Activated naive CD4-positive, alpha-beta T cell treated with anti-CD3 and anti-CD28 coated beads, Interleukin-2, amount 50 U/mL, for 16 hours (primary cell): ENCODE measurements at places on chromosomes 6 and 20.

DNA sequence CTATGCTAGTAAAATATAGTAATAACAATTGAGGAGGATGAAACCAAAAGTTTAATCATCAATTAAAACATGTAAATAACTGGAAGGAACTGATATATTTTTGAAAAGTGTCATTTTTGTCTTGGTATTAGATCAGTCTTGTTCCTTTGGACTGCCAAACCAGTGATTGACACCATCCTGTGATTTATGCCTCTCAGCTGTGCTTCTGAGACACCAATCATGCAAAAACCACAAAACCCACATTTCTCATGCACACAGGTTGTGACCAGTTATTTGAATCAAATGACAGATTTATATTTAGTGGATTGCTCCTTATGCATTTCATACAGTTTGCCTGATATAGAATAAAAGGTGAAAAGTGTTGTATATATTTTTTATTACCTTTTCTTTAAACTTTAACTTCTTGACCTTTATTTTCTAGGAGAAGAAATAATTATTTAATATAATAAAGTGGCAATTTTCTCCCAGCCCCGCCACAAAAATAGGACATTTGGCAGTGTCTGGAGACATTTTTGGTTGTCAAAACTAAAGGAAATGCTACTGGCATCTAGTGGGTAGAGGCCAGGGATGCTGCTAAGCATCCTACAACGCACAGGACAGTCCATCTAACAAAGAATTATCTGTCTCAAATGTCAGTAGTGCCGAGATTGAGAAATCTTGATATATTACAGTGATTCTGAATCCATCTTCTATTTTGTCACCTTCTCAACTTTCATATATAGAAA lies 383.6 kb downstream of the BCKDHB start:
- DNase-seq: no peak

GRCh38 chr6:88881451-88881850 lies 82.0 kb downstream of the RNGTT start:
- no peak for DNase-seq

DNA sequence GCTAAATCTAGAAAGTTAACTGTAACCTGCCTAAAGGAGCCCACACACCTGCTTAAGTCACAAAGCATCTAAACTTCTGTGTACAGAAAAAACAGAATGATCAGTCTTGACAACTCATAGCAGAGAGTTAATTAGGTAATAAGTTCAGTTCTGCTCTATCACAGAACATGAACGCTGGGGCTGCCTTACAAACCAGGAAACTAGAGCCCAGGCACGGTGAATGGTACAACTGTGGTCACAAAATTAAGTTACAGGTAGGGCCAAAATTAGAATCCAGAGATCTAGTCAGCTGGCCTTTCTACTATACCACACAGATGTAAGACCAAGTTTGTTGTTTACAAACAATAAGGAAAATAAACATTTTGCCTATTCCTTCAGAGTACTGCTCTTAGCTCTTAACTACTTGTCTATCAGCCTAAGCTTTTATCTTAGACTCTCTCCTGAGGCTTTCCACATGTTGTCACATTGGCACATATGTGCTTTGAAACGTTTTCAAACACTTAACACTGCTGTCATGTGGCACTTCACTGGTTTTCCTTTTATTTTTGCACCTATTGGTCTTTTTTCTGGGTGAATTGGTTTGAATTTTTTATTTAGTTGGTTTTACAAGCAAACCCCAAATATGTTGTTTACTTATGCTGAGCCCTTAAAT lies 75.7 kb downstream of the SIM1 start:
- no peak for DNase-seq

GRCh38 chr20:20894280-20894679 lies 181.8 kb upstream of the RALGAPA2 start:
- DNase-seq: no peak

DNA sequence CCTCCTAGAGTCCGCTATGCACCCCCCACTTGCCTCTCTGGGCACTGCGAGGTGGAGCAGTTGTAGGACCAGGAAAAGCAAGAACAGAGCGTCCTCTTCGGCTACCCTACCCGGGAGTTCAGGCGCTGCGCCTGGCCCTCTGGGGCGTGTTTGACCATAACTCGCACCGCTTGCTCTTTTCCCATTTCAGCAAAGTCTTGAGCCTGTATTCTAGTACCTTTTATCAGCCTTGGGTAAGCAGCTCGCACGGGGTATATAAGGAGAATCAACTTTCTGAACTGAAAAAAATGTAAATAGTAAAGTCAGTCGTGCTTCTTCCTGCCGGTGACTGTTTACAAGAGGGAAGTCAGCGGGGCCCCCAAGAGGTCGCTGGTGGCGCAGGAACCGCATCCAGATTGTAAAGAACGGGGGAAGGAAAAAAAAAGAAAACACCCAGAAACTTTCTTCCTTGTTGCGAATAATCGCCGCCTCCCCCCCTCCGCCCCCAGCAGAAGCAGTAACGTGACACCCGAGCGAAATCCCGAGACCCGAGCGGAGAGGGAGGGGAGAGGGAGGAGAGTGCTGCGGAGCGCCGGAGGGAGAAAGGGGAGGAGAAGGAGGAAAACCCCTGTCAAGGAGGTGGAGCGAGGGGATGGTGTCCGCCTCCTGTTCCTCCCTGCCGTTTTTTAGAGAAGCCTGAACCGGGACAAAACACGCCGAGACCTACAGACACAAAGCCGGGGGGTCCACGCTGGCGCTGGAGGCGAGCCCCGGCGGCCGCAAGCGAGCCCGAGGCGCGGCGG lies at the start of gene UST:
Gene UST, plus strand, starts transcription at position 668 of the 782 bp plus-strand sequence. CDS start 401 bp downstream, outside the sequence.
- DNase-seq: no peak

DNA sequence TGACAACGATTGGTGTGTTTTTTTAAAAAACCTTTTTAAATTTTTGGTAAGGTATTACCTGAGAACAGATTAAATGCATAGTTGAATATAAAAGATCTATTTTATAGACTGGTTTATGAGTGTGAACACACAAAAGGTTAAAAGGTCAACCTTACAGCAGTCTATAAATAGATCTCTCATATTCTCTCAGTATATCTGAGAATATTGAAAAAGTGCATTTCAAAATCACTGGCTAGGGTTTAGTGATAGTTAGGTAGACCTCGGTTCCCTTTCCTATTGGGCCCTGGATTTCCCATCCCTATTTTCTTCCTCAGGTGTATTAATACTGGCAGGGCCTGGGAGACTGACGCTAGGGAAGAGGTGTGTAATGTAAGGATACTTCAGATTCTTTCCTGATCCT lies 723 bp upstream of the ZNF451 start:
- no peak for DNase-seq

GRCh38 chr6:49634092-49634835 lies 2.4 kb downstream of the RHAG start:
- DNase-seq: no peak

GRCh38 chr20:56925082-56925830 lies 296.1 kb downstream of the TFAP2C start:
- DNase-seq: no peak

- no peak for DNase-seq
Measured at GRCh38 chr6:3316331-3316730, 57.6 kb downstream of the PSMG4 start.

DNA sequence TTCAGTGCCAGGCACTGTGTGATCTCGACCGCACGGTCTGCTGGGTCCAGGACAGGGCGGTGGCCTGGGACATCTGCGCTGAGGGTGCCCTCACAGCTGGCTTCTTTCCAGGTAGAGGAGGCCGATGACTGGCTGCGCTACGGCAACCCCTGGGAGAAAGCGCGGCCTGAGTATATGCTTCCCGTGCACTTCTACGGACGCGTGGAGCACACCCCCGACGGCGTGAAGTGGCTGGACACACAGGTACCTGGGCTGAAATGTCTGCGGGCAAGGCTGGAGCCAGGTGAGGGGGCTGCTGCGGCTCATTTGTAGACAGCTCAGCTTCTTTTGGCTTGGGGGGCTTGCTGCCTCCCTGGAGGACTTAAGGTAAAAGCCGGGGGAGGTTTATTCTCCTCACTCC lies 26.6 kb downstream of the PYGB start:
- DNase-seq: peak; percentile 4

DNA sequence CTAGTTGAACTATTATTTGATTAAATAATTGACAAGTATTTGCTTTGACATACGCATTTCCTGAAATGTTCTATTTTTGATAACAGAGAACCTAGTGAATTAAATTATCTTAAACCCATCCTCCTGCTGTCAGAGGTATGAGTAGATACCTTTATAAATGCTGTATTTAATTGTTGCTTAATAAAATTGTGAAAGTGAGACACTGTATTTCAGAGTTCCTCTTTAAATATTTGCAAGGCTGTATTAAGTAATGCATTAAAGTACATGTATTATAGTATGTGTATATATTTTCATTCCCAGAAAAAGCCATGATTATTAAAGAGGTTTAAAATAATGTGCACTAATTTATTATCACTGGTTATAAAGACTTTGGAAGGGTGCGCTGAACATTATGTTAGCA lies 483.8 kb downstream of the TFAP2B start:
- no peak for DNase-seq

DNA sequence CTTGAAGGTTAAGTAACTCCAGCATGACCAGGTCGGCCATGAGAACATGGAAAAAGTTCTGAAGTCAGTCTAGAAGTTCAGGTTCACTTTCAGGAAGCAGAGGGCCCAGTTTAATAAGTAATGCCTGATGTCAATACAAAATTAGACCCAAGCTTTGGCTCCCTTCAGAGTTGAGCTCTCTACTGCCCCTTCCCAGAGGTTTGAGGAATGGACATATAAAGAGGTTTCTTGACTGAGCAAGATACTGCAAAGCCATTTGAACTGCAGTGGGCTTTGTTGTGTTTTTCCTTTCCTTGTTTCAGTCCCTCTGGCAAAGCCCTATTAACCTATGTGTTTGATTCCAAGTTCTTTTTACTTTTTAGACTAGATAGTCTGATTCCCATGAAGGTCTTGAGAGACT lies 97.8 kb upstream of the PREP start:
- DNase-seq: no peak

DNA sequence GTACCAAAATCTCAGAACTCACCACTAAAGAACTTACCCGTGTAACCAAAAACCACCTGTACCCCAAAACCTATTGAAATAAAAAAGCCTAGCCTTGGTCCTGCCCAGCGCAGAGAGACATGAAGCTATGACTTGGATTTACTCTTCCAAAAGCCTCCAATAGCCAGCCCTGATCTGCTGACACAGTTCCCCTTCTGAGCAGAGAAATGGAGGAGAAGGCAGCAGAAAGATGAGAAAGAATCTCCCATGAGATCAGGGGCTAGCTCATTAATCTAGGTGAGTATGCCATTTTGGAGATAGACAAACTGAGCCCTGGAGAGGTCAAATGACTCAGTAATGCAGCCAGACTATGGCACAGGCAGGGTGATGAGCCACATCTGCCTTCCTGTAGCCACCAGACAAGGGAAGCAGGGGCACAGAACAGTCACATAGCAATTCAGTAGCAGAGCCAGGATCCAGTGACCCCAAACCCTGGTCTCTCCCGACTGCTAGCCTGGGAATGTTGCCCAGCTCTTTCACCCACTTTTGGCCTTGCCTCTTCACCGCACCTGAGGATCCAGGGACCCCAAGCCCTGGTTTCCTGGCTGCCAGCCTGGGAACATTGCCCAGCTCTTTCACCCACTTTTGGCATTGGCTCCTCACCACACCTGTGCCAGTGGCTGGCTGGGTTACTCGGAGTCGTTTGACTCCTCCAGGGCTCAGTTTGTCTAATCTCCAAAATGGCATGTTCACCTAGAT lies 7.2 kb upstream of the SDCBP2 start:
- no peak for DNase-seq

DNA sequence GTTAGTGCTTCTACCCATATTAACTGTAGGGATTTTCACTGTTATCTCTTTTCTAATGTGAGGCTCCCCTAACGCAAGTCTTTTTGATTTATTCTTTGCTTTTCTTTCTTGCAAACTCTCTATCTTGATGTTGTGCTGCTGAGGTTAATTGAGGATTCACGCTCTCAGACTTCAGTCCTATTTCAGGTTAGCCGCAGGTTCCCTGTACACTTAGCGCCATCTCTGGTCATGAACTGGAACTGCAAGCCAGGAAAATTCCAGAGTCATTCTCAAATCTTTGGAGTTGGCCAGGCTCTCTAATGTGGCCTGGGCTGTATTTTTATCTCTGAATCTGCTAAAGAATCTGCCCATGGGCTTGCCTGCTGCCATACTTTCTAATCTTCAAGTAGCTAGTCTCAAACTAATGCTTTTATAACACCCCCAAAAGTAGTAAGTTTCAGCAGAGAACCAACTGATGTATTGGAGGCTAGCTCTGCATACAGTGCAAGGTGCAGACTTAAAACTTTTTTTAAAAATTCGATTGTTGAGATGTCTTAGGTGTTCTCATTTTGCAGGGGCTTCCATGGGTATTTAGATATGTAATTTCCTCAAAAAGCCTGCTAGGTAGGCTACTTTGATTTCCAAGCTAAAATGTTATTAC lies 91.1 kb upstream of the OPRM1 start:
- no peak for DNase-seq

- no peak for DNase-seq
Measured at GRCh38 chr6:19042420-19042819, 655.3 kb downstream of the RNF144B start.

GRCh38 chr6:24966381-24966780 lies 30.6 kb upstream of the RIPOR2 start:
- DNase-seq: no peak

DNA sequence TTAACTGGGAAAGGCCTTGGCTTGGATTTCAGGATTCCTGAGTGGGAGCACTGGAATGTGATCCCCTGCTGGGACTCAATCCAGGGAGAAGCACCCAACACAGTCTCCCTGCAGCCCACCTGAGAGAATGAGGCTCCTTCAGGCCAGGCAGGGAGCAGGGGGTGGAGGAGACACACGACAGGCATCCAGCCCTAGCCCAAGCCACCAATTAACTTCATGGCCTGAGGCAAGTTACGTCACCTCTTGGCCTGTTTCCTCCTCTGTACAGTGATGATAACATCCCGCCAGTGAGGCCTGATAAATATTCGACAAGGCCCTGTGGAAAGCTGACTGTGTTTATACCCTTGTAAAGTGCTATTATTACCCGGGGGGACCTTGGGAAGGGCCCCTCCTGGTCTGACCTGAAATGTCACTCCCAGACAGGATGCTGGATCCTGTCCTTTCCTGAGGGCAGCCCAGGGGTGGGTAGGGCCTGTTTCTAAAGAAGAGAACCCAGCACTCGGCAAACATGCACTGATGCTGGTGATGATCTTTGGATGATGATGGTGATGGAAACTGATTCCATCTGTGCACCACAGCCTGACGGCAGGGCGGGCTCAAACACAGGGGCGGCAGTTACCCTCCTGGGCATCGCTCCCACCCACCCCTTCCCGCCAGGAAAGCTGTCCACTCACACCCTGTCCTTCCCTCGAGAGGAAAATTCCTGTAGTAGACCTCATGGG lies 12.4 kb downstream of the FRS3 start:
- no peak for DNase-seq

GRCh38 chr6:156564127-156564806 lies 212.9 kb upstream of the ARID1B start:
- DNase-seq: peak; percentile 77

- no peak for DNase-seq
Measured at GRCh38 chr6:42296614-42297013, 79.0 kb upstream of the MRPS10 start.

DNA sequence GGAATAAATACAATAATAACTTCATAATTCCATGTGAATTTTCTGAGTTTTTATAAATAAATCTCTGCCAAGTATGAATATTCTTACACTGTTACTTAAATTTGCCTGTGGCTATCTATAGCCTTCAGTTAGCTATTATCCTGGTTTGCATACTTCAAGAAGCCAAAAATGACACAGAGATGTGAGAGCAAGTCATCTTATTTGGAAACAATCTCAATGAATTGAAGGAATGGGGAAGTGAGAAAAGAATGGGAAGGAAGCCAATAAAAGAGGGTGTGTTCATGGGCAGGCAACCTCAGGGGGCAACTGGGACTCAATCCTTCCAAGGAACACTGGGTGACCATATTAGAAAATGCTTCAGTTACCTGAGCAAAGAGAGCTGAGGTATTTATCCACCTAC lies 9.9 kb downstream of the HAO1 start:
- no peak for DNase-seq

GRCh38 chr6:109118871-109119354 lies 23.6 kb downstream of the CEP57L1 start:
- DNase-seq: no peak
